ENCODE measurements at places on chromosomes 7 and 10. TPM values are rescaled to one million over a fixed set of nuclear protein-coding genes. Genes with fewer than 3 reads are reported as not detected.

The NME8 gene
- 1.3 TPM for total RNA-seq

The FEZF1 gene
- total RNA-seq: not detected

The CYP2C19 gene
- not detected for total RNA-seq

The VSTM4 gene
- total RNA-seq: 13.2 TPM

The GATAD1 gene
- 28.4 TPM for total RNA-seq

The NUTM2A gene
- total RNA-seq: 0.20 TPM

The GJD4 gene
- total RNA-seq: not detected

The CALML3 gene
- not detected for total RNA-seq

GRCh38 chr7:71904484-71904883, 507.7 kb downstream of the CALN1 start:
- H3K4me1 ChIP-seq: no peaks in the 10 kb centered on the region
- no peaks in the 10 kb centered on the region for H3K27me3 ChIP-seq
- H3K36me3 ChIP-seq: no peaks in the 10 kb centered on the region
- no peak overlapping the region for H3K4me3 ChIP-seq
- DNase-seq: no peak

DNA sequence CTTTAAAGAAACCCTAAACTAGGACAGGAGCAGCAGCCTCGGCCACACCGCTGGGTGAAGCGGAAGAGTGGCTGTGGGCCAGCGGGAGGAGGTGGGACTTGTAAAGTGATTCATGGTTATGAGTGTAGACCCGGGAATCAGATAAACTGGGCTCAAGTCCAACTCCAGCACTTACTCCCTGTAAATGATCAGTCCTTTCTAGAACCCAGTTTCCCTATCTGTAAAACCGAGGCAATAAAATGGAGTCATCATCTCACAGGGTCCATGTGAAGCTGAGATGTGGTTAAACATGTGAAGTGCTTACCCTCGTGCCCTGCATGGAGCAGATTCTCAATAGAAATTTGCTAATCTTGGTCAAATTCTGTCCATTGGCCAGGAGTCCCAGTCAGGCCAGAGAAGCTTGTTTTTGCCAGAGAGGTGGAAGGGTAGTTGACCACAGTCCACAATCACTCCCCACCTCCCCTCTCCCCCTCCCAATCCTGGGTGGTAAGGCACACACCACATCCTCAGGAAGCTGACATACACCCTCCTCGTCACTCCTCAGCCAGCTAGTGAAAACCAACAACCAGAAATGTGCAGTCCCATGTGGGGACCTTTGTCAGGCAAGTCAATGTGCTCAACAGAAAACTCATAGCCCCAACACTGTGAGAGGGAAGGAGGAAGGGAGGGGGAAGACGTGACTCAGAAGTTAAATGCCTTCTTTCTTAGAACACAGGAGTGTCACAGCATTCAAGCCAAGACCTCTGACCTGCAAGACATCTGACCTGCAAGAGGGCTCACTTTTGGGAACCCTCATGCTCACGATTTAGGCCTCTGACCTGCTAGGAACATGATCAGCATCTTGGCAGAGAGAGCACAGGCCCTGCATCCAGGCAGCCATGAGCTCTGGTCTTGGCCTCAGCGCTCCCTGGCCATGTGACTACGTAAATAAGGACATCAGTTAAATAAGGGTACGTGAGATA, 145.1 kb downstream of the PLXNA4 start:
- DNase-seq: no peak
- no peaks in the 10 kb centered on the region for H3K4me1 ChIP-seq

GRCh38 chr10:35140126-35140525, 13.5 kb downstream of the CREM start:
- H3K4me1 ChIP-seq: peaks cover 9% of the 10 kb centered on the region
- DNase-seq: no peak
- H3K4me3 ChIP-seq: no peak overlapping the region
- no peaks in the 10 kb centered on the region for H3K27me3 ChIP-seq

- H3K27me3 ChIP-seq: no peaks in the 10 kb centered on the region
- H3K4me3 ChIP-seq: no peak overlapping the region
- no peaks in the 10 kb centered on the region for H3K4me1 ChIP-seq
Measured at GRCh38 chr10:96918214-96919002, 86.3 kb downstream of the LCOR start.

- DNase-seq: peak; percentile 46
- H3K4me3 ChIP-seq: peak overlapping the region; percentile 85
- H3K27me3 ChIP-seq: peaks cover 7% of the 10 kb centered on the region
- no peak overlapping the region for H3K27ac ChIP-seq
- no peaks in the 10 kb centered on the region for H3K4me1 ChIP-seq
- H3K36me3 ChIP-seq: no peaks in the 10 kb centered on the region
Measured at GRCh38 chr7:105389088-105389650, 448 bp upstream of the SRPK2 start.

DNA sequence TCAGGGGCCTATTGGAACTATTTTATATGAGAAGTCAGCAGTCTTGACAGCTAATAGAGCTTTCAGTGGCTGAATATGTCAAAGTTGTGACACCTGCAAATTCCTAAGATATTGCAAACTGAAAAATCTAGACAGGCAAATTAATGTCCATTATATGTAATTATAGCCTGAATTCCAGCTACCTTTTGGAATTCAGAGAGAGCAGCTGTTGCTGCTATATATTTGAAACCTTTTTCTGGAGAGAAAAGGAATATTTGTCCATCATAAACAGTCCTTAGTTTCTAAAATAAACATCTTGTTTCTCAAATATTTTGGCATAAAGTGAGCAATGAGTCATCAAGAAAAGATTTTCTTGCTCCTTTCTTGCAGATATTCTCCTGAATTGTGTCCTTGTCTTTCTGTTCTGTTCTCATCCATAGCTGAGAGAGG, 408.9 kb upstream of the SEMA3D start:
- H3K4me1 ChIP-seq: no peaks in the 10 kb centered on the region
- H3K27ac ChIP-seq: no peak overlapping the region
- H3K36me3 ChIP-seq: no peaks in the 10 kb centered on the region
- no peak overlapping the region for H3K4me3 ChIP-seq
- no peak for DNase-seq
- H3K27me3 ChIP-seq: no peaks in the 10 kb centered on the region

DNA sequence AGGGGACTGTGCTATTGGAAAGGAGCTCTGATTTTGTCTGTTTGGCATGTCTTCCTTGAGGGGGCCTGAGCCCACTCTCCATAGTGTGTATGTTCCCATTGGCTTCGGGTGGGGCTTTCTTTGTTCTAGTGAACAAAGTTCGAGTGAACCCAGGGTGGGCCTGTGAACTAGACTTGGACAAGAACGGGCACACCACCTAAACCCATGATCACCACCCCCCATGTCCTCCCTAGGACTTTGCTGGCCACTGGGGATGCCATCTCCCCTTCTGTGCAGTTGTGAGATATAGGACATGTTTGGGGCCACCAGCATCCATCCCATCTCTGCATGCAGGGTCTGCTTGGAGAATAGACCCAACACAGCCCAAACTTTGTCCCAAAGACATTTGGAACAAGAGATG, 195.5 kb upstream of the LYZL2 start:
- no peaks in the 10 kb centered on the region for H3K4me1 ChIP-seq
- H3K27ac ChIP-seq: no peak overlapping the region
- DNase-seq: no peak
- H3K36me3 ChIP-seq: no peaks in the 10 kb centered on the region
- H3K27me3 ChIP-seq: no peaks in the 10 kb centered on the region

DNA sequence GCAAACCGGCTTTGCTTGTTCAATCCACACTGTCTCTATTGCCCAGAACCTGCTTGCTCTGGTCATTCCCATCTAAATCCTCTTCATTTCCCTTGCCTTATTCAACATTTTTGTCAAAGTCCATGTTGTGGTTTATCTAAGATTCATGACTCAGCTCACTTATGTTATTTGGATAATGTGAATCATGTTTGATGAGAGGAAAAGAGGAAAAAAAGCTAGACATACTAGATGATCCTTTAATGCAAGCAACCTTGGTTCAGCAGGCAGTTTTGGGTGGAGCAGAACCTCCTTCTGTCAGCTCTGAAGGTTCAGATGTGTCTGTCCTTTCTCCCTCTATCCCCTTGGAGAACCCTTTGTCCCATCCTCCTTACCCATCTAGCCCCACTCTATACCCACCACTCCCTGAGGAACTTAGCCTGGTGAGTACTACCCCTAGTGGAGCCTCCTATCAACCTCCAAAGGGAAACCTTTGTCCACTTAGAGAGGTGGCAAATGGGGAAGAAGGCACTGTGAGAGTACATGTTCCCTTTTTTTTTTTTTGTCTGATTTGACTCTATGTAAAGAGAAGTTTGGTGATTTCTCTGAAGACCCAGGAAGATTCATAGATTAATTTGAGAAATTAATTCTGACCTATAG, 2.1 kb upstream of the SAMD9L start:
- H3K27me3 ChIP-seq: no peaks in the 10 kb centered on the region
- H3K4me1 ChIP-seq: peaks cover 42% of the 10 kb centered on the region
- H3K27ac ChIP-seq: no peak overlapping the region
- no peak for DNase-seq
- no peaks in the 10 kb centered on the region for H3K36me3 ChIP-seq

- no peaks in the 10 kb centered on the region for H3K36me3 ChIP-seq
- DNase-seq: no peak
- H3K4me3 ChIP-seq: no peak overlapping the region
- H3K27ac ChIP-seq: no peak overlapping the region
Measured at GRCh38 chr10:90592638-90593302, 265.1 kb downstream of the HTR7 start.

GRCh38 chr10:80917636-80918035, 379.9 kb downstream of the SH2D4B start:
- H3K36me3 ChIP-seq: no peaks in the 10 kb centered on the region
- DNase-seq: no peak
- no peaks in the 10 kb centered on the region for H3K4me1 ChIP-seq
- no peak overlapping the region for H3K4me3 ChIP-seq
- H3K27me3 ChIP-seq: peaks cover 9% of the 10 kb centered on the region

GRCh38 chr7:2049782-2050510, 182.8 kb downstream of the MAD1L1 start:
- H3K27ac ChIP-seq: no peak overlapping the region
- no peaks in the 10 kb centered on the region for H3K27me3 ChIP-seq
- DNase-seq: no peak
- H3K36me3 ChIP-seq: peaks cover 13% of the 10 kb centered on the region
- no peaks in the 10 kb centered on the region for H3K4me1 ChIP-seq

DNA sequence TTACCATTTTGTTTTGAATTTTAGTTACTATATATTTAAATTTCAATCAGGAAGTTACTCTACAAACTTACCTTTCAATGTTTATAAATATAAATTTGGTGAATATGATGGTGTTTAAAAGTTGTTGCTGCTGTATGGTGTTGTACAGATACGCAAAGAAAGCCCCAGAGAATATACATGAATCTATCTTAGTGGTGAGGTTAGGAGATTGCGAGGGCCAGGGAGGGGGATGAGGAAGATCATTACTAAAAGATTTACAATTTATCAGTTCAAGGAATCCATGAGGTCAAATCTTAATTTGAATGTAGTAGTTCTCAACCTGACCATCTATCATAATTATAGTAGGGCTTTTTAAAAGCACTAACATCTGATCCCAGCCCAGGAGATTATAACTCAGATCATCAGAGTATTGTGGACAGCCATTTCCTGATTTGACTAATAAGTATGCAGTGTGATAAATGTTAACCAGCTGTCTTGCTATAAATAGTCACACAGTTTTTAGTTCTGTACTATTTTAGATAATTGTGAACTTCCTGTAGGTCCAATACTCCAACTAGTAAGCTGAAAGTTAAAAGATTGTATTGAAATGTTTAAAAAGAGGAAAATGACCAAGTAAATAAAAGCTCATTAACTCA, 23.6 kb downstream of the FAM3C start:
- no peak for DNase-seq
- H3K36me3 ChIP-seq: peaks cover 18% of the 10 kb centered on the region

- H3K36me3 ChIP-seq: peaks cover 7% of the 10 kb centered on the region
- H3K4me3 ChIP-seq: peak overlapping the region; percentile 73
- no peak overlapping the region for H3K27ac ChIP-seq
- peaks cover 52% of the 10 kb centered on the region for H3K4me1 ChIP-seq
- no peak for DNase-seq
Measured at GRCh38 chr10:73873838-73874215, 528 bp downstream of the CAMK2G start.

DNA sequence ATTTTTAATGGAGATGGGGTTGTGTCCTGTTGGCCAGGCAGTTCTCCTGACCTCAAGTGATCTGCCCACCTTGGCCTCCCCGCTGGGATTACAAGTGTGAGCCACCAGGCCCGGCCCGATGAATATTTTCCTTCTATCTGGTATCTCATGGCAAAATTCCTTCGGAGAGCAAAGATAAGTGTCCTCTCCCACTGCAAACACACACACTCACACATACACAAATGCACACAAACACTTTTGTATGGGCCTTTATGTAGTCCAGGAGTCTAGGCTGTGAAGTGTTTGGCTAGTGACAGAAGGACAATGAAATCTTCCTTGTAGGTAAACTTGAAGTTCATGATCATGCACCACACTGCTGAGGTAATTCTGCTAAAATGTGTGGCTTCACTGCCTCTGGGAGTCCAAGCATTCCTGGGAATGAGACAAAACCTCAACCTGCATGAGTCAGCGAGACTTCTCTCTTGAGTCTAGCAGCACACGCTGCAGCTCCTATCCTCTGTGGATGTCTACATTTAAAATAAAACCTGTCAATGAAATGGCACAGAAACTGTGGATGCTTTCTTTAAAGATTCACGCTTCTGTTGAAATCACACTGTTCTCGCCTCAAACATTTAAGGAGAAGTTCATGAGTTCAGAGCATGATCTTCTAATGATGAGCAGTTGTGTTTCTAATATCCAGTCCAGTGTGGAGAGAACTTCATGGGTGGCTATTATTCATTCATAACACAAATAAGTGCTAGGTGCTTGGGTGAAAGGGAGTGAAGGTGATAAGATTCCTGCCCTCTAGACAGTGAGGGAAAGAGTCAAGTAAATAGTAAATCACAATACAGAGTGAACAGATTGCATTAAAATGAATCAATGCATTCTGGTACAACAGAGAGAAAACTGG, 96.5 kb downstream of the NRP1 start:
- H3K36me3 ChIP-seq: no peaks in the 10 kb centered on the region
- peaks cover 14% of the 10 kb centered on the region for H3K4me1 ChIP-seq
- DNase-seq: no peak
- H3K4me3 ChIP-seq: no peak overlapping the region
- no peaks in the 10 kb centered on the region for H3K27me3 ChIP-seq

- DNase-seq: no peak
- H3K27ac ChIP-seq: no peak overlapping the region
Measured at GRCh38 chr7:79563821-79564522, 110.5 kb upstream of the MAGI2 start.

DNA sequence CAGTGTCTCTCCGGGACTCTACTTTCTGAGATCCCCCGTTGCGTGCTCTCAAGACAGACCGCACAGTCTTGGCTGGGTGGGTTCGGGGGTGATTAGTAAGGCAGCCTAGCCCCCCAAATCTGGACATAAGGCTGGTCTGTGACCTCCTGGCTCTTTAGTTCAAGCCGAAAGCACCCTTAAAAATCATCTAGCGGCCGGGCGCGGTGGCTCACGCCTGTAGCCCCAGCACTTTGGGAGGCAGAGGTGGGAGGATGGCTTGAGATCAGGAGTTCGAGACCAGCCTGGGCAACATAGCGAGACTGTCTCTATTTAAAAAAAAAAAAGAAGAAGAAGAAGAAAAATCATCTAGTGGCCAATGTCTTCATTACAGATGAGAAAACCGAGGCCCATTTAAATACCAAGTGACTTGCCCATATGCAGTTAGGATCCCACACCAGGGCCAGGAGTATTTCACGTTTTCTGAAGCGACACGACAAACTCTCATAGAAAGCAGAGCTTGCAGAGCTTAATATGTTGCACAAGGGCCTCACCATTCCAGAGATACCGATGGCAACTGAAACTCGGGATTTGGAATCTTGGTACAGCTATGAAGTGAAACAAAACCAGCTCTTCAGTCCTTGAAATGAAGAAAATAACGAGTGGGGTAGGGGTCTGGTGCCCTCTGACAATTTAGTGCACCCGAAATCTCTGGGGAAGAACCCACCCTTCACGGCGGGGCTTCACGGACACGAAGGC, 703 bp upstream of the HILPDA start:
- H3K27me3 ChIP-seq: no peaks in the 10 kb centered on the region
- peak overlapping the region; percentile 89 for H3K27ac ChIP-seq
- H3K36me3 ChIP-seq: peaks cover 5% of the 10 kb centered on the region
- H3K4me1 ChIP-seq: peaks cover 52% of the 10 kb centered on the region
- H3K4me3 ChIP-seq: peak overlapping the region; percentile 92

Data from left lung (tissue), 14 donors.